HFFc6 (cell line): ENCODE measurements at places on chromosomes 13 and 19.

GRCh38 chr13:37870489-37870845, 895 bp upstream of the TRPC4 start:
- DNase-seq: no peak

DNA sequence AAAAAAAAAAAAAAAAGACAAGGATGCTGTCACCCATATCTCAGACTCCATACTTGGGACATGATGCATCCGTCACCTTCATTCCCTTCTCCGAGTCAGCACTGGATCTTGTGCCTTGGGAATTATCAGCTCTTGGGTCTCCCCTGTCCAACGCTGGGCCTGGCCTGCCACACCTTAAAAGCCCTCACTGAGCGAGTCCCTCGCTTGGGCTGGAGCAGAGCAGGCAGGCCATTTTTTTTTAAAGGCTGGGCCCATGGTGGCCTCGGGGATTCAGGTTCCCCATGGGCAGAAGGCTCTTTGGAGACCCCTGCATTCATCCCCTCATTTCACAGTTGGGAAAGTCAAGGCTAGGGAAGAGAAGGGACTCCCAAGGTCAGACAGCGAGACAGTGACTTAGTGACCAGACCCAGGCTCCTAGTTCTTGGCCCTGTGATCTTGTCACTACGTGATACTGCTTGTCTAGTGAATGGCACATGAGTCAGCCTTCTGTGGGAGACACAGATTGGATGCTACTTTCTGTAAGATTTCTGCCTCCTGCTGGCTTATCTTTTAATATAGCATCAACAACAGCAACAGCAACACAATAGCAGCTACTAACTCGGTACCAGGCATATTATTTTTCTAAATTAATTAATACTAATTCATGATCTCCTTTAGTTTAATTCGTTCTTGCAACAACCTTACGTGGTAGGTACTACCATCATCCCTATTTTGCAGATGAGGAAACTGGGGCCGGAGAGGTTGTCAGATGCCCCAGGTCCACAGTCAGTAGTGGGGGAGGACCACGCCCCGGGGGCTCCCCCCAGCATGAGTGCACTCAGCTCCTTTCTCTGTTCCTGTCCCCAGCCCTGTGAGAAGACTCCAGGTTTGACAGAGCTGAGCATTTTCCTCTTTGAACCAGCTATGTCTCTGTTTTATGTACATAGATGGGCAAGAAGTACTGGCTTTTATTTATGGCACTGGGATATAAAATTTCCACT, 27.4 kb upstream of the ZNF536 start:
- DNase-seq: no peak

DNA sequence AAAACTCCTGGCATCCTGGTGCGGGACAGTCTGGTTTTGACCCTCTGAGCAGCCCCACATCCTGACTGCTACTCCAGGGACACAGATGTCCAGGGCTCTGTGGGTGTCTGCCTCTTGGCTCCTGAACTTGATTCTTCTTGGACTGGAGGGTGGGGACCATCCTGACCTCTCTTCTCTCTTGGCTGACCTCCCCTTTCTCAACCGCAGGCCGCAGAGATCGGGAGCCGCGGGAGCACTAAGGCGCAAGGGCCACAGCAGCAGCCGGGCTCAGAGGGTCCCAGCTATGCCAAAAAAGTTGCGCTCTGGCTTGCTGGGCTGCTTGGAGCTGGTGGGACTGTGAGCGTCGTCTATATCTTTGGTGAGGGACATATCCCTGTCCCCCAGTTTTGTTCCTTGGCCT, 1.0 kb downstream of the TIMM50 start:
- no peak for DNase-seq

DNA sequence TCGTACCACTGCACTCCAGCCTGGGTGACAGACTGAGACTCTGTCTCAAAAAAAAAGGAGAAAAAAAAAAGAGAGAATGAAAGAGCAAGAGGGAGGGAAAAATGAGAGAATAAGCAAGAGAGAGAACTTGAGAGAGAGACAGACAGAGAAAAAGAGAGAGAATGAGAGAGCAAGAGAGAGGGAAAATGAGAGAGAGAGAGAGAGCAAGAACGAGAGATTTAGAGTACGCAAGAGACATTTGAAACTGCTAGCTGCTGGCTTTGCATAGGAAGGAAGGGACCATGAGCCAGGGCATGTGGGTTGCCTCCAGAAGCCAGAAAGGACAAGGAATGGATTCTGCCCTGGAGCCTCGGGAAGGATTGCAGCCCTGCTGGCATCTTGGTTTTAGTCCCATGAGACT, 9.6 kb upstream of the ADGRE1 start:
- no peak for DNase-seq

DNA sequence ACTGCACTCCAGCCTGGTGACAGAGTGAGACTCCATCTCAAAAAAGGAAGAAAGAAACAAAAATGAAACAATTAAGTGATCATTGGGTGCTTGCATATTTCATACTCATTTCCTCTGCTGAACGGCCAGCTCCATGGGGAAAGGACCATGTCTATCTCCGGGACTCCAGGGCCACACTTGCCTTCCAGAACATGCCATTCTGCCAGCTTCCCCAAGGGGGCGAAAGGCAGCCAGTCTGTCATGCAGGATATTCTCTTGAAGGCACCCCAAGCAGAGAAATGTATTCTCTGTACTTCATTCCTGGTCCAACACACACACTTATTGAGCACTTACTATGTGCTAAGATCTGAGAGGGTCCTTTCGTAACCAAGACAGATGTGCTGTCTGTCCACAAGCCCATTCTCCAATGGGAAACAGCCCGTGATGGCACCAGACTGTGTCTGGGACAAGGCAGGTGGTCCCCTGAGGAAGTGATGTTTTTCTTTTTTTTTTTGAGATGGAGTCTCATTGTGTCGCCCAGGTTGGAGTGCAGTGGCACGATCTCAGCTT, 10.2 kb upstream of the CARM1 start:
- no peak for DNase-seq

- DNase-seq: no peak
These were observed 76.4 kb downstream of the ING1 start for GRCh38 chr13:110789871-110790270.

GRCh38 chr19:28687296-28687695, 525.7 kb downstream of the UQCRFS1 start:
- no peak for DNase-seq

DNA sequence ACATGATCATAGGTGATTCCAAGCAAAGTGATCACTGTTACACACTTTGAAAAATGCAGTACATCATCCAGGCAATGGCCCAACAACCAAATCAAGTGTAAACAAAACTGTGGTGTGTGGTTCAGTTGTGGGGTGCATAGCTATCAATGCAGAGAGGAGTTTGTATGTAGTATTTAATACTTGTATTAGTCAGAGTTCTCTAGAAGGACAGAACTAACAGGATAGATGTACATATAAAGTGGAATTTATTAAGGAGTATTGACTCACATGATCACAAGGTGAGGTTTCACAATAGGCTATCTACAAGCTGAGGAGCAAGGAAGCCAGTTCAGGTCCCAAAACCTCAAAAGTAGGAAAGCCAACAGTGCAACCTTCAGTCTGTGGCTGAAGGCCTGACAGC, 249.3 kb upstream of the HTR2A start:
- peak; percentile 40 for DNase-seq

- peak; percentile 90 for DNase-seq
These were observed at the start of gene ZNF738 for GRCh38 chr19:21358768-21359451. TSS of gene ZNF738 (plus strand) at chr19:21359000. CDS start at chr19:21359141, 141 bp downstream.

- no peak for DNase-seq
These were observed 145.6 kb upstream of the FRY start for GRCh38 chr13:31885994-31886393.

DNA sequence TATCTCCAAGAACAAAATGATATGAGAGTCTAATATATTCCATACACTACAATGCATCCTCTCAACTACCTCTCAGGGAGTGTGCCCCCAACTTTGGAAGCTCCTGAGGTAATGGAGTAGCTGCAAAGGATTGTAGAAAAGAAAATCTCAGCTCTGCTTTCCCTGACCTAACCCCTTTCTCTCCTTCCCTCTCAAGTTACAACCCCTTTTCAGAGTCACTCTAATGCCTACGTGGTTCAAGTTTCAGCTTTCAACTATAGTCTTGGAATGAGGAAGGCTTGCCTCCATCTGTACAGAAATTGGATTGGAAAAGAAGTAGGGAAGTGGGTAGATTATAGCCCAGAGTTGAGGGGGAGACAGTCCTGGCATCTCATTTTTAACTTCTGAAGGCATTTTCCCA, 256.0 kb downstream of the PCDH9 start:
- DNase-seq: no peak

DNA sequence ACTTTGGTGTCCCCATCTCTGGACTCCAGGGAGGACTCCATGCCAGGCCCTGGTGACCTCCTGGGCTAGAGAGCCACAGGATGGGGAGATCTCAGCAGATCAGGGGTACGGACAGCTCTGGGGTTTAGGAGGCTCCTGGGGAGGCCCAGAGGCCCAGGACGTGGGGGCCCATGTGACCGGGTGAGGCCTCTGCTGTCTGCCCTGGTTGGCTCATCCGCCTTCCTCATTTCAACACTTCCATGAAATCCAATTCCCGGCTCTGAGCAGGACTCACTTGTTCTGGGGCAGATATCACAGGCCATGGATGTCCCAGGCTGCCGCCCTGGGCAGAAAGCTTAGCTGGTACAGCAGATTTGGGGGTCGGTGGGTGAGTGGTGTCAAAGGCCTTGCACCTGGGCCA, 1.1 kb upstream of the PRAM1 start:
- DNase-seq: no peak

GRCh38 chr19:1122972-1123363, 19.2 kb downstream of the GPX4 start:
- peak; percentile 49 for DNase-seq

GRCh38 chr19:18776288-18776594, 14.9 kb downstream of the COMP start:
- peak; percentile 65 for DNase-seq

- no peak for DNase-seq
These were observed 13.4 kb downstream of the MEIS3 start for GRCh38 chr19:47405854-47406417.

- DNase-seq: no peak
These were observed 1.1 kb downstream of the CAPS start for GRCh38 chr19:5914946-5915781.

GRCh38 chr19:44943801-44944249, 1.8 kb downstream of the APOC4 start:
- DNase-seq: no peak

DNA sequence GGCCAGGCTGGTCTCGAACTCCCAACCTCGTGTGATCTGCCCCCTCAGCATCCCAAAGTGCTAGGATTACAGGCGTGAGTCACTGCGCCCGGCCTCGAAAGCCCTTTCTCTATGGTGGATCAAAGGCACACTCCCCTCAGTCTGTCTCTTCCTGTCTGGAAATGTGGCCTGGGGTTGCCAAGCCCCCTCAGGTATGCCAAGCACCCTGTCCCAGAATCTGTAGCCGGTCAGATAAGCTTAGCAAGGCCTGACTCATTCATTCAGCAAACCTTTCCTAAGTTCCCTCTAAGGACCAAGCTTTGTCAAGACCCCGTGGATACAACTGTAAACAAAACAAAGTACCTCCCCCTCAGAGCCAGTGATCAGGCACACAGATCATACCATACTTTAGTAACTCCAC, 14.1 kb downstream of the NUCB1 start:
- DNase-seq: no peak

DNA sequence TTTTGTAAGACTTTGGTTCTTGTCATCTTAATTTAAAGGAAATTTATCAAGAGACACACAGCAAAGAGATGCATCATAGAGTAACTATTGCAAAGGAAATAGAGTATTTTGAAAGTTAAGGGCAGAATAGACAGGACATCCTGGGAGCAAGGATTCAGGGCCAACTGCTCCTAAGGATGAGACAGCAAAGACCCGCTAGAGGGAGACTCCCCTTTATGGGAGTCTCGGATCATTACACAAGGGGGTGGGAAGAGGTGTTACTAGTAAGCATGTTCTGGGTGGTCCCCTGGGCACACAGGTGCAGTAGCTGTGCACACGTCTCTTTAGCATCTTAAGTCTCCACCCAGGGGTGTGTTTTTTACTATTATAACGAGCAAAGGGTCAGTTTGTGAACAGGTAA, 9.6 kb downstream of the ZSCAN5C start:
- no peak for DNase-seq

DNA sequence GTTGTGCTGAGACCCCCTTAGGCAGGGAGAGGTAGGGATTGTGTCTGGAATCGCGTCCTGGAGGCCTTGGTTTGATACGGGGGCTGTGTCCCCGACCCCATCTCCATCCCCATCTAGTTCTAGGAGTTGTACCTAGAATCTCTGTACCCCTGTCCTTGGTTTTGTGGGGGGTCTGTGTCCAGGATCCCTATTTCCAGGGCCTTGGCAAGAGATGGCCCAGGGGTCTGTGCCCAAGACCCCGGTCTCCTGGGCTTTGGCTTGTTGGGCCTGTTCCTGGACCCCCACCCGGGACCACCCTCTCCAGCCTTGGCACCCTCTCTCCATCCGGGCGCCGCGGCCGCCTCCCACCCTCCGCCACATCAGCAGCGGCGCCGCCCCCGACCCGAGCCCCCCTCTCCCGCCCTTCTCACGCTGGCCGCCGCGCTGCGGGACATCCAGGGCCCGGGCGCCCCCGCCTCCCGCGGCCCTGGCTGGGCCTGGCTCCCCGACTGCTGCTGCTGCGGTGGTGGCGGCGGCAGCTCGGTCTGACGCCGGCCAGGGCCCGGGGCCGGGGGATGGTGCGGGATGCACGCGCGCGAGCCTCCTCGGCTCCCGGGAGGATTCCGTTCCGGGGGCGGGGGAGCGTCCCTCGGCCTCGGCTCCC, at the start of gene NUMBL:
TSS of gene NUMBL (minus strand) at position 602 of the 643 bp plus-strand sequence. CDS start at position 434, 168 bp downstream.
- no peak for DNase-seq

- no peak for DNase-seq
These were observed 144.9 kb upstream of the ZNF507 start for GRCh38 chr19:32200312-32201038.

DNA sequence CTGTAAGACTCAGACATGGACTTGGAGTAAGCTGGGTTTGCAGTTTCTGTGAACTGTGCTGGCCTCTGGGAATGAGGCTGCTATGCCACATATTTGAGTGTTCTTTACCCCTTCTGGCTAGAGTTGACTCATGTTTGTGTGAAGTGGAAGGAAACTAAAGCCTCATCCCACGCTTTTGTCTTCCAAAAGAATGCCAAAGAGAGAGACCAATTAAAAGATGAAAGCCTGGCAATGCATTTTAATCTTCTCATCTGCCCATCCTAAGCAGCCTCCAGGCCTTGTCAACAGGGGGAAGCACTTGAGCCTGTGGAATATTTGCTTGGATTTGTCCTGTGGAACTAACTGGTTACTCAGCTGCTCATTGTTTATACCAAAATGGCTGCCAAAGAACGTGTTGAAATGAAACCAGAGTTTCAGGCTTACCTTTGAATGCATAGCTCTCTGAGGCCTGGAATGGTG, 49.1 kb downstream of the LMO7 start:
- DNase-seq: peak; percentile 92

GRCh38 chr19:4597975-4598671, 38.6 kb upstream of the SEMA6B start:
- DNase-seq: no peak

DNA sequence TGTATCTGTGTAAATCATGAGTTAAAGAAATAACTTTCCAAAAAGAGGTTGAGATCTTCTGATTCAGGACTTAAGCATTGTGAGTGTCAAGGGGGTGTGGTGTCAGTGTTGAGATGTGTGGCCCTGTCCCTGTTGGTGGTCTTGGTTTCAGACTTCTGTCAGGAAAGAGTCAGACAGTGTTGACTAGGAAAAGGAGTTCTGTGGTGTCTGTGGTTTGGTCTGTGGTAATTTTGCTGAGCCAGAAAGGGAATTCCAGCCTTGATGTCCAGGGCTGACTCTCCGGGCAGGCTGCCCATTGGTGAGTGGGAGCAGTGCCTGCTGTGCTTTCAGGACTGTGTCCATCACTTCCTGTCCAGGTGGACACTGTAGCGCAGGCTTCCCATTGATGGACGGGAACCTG, 39.8 kb upstream of the IGFL4 start:
- DNase-seq: peak; percentile 82
